KBM-7 (cell line): ENCODE measurements at places on chromosomes 11 and 22.

- DNase-seq: no peak
These were observed 104.1 kb upstream of the MTNR1B start for GRCh38 chr11:92865352-92865751.

DNA sequence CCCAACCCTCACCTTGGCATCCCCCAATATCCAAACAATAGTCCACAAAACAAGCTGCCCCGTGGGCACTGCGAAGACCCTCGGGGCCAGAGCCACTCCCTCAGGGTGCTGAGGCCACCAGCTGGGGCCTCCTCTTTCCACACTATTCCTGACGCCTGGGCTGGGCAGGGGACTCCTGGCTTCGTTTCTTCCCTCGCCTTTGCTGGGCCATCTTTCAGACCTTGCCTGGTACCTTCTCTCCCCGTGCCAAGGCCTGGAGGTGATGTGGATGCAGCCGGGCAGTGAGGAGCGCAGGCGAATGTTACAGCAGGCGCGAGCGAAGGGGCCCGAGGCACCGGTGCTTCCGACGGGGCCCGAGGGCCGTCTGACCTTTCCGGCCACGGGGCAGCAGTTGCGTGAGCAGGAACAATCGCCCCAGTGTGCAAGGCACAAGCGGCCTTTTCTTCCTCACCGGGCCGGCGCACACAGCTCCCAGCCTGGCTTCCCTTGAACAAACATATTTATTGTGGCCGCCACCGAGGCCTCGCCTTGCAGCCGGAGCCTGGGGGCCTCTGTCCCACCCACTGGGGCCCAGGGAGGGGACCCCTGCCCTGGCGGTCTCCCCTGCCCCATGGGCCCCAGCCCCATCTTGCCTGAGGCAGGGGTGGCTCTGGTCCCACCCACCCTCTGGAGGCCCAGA is 32.6 kb upstream of the KCNQ1OT1 start:
- no peak for DNase-seq

DNA sequence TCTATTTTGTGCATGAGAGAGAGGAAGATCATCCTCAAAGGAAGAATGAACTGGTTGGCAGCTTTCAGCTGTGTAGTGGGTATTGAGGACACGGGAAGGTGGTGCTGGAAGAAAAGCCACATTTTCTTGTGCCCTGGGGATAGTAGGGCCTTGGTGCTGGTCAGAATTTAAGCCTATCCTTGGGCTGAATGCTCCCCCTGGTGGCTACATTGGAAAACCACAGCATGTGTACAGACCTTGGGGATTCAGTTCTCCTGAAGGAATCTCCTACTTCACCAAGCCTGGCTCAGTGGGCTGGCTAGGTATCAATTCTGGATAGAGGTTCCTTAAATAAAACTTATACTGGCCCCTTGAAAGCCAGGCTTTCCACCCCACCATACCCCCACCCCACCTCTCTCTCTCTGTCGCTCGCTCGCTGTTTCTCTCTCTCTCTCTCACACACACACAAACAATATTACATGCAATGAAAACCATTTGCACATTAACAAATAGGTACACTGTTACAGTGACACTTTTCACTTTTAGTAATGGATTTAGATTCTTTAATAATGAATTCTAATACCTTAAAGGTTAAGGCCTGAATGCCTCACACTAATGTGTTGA is 2.8 kb upstream of the OR51M1 start:
- DNase-seq: peak; percentile 44

DNA sequence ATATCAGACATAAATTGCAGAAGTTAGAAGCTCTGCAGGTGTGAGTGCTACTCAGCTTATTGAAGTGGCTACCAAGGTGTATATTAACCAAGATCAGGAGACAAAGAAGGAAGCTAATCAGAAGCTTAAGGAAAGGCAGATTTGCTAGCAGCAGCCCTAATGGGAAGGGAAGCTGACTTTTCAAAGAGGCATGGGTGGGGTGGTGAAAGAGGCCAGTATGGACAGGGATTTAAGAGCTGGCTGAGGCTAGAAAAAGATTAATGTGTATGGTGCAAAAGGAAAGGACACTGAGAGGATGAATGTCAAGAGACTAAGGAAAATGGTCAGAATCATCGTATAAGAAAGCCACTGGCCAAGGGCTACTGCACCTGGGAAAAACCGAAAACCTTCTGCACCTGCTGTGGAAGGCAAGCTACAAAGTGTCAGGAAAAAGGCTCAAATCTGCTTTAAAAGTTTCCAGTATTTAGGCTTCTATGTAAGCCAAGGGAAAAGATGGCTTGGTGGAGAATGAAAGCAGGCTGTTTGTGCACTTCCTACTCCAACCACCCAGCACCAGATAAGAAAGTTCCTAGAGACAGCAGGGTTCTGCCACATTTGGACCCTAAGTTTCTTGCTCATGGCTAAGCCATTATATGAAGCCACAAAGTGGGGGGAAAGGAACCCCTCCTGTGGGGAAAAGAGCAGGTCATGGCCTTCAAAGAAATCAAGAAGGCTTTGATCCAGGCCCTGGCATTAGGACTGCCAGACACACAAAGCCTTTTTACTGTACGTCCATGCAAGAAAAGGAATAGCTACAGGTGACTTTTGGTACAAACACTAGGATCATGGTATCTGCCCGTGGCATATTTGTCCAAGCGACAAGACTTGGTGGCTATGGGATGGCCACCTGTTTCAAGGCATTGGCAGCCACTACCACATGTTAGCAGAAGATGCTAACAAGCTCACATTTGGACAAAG is 40.9 kb upstream of the GLYAT start:
- no peak for DNase-seq

DNA sequence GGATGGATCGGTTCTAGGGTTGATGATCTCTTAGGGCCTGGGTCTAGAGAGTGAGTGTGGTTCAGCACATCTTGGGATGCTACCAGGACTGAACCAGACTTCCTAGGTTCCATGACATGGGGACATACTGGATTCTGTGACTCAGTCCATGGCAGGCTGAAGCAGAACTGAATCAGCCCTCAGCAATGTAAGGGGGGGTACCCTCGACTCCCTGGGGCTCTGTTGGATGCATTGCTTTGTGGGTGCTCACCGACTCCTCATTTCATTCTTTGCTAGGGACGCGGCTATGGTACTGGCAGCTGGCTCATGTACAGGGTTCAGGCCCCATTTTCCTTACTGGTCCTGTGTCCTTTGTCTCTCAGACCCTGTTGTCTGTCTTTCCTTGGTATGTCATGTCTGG is 733 bp upstream of the GRAMD1B start:
- DNase-seq: no peak

- DNase-seq: no peak
These were observed 14.6 kb downstream of the C11orf21 start for GRCh38 chr11:2287091-2287490.

DNA sequence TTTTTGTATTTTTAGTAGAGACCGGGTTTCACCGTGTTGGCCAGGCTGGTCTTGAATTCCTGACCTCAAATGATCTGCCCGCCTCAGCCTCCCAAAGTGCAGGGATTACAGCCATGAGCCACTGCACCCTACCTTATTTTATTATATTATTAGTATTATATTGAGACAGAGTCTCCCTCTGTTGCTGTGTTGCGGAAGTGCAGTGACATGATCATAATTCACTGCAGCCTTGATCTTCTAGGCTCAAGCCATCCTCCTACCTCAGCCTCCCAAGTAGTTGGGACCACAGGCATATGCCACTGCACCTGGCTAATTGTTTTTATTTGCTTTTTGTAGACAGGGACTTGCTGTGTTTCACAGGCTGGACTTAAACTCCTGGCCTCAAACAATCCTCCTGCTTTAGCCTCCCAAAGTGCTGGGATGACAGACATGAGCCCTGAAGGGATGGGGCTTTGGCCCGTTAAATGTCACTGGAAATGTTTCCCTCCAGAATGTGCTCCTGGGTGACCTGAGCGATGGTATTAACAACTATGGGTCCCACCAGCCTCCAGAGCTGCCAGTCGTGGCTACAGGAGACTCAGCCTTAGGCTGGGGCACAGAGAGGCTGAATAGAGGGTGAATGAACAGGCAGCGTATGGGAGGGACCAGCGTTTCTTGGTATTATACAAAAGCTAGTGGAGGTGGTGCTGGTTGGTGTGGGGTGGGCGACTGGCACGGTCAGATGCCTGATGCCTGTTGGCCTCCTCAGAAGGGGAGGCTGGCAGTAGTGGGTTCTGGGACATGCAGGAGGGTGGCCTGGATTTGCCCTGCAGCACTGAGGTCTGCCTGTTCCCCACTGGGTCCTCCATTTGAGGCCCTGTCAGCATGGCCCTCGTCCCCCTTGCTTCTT is 7.3 kb downstream of the TANGO2 start:
- DNase-seq: no peak

GRCh38 chr11:124872280-124872679 is 7.0 kb downstream of the ROBO3 start:
- DNase-seq: no peak

GRCh38 chr22:38850941-38851849 is 7.4 kb upstream of the NPTXR start:
- no peak for DNase-seq

DNA sequence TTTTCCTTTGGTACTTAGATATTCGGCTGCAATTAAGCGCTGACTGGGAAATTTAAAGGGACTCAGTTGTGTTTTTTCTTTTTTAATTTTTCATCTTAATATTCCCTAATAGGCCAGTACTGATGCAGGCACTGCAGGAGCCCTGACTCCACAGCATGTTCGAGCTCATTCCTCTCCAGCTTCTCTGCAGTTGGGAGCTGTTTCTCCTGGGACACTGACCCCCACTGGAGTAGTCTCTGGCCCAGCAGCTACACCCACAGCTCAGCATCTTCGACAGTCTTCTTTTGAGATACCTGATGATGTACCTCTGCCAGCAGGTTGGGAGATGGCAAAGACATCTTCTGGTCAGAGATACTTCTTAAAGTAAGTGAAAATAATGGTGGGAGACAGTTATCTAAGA is 3.8 kb downstream of the YAP1 start:
- DNase-seq: no peak

DNA sequence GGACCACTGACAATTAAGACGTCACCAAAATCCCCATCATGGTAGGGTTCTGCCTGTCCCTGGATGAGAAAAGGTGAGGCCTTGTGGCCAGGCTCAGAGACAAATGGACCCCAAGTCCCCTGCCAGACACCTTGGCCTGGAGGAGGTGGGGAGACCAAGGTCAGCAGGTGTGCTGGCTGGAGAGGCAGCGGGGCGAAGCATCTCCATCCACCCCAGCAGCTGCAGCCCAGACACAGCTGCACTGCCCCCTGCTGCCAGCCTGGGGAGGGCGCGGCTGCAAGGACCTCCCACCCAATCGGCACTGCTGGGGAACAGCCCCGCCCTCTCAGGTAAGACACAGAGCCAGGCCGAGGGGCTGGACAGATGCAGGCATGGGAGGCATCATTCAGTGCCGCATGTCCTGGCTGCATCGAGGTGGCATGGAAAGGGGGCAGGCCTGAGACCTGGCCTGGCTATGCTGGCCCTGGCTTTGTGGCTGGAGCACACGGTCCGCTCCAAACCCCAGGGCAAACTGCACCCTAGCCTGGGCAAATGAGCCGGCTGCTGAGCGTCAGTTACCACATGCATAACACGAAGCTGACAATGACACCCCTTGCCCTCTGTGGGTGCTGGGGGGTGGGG is 12.2 kb upstream of the MFNG start:
- peak; percentile 78 for DNase-seq

GRCh38 chr22:27815826-27816530 is 14.4 kb upstream of the MN1 start:
- DNase-seq: no peak

GRCh38 chr11:119700536-119701346 is 28.3 kb downstream of the NECTIN1 start:
- DNase-seq: no peak

DNA sequence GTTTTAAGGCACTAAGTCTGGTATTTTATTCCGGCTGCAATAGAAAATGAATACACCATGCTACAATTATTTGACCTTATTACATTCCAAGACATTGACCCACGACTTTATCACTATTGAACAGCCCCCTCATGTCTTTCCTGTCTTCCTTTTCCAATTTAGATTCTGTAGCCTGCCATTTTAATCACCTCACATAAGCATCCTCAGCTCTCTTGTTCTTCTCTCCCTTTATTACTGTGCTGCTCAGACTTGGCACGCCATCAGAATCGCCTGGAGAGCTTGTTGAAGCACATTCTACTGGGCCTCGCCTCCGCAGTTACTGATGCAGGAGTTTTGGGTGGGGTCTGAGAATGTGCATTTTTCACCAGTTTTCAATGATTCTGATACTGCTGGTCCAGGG is 38.7 kb upstream of the SWAP70 start:
- no peak for DNase-seq

DNA sequence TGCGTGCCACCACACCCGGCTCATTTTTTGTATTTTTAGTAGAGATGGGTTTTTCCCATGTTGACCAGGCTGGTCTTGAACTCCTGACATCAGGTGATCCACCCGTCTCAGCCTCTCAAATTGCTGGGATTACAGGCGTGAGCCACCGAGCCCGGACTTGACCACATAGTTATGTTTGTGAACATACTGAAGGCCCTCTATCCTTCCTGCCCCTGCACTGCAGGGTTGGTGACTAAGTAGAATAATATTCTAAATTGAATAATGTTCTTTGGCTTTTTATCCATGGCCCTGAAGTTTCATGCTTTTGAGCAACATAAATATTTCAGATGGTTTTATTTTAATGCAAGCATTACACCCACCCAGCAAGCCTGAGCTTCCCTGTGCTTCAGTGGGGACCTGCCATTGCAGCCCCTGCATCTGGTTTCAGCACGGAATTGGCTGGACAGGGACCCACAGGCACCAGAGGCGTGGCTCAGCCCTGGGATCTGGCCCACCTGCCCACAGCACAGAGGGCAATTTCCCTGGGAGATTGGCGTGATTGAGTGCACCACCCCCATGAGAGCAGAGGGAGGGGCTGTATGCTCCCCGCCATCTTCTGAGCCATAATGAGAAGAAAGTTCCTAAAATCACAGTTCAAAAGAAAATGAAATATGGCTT is 460.5 kb downstream of the BRD1 start:
- no peak for DNase-seq

GRCh38 chr11:40168414-40168813 is 1291.0 kb downstream of the LRRC4C start:
- DNase-seq: no peak

DNA sequence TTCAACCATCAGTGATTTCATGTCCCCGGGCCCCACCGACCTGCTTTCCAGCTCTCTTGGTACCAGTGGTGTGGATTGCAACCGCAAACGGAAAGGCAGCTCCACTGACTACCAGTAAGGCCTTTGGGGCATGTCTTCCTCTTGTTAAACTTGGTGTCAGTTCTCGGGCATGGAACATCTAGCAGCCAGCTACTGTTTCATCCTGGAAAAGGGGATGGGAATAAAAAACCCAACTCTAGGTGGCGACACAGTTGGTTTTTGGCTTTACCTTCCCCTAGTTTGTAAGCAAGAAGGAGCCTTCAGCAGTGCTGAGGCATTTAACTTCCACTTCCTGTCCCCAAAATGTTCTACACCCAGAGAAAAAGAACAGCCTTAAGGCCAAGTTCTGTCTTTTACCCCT is 76.7 kb downstream of the BMAL1 start:
- DNase-seq: peak; percentile 54

GRCh38 chr11:22808571-22809197 is 20.9 kb downstream of the SVIP start:
- no peak for DNase-seq

DNA sequence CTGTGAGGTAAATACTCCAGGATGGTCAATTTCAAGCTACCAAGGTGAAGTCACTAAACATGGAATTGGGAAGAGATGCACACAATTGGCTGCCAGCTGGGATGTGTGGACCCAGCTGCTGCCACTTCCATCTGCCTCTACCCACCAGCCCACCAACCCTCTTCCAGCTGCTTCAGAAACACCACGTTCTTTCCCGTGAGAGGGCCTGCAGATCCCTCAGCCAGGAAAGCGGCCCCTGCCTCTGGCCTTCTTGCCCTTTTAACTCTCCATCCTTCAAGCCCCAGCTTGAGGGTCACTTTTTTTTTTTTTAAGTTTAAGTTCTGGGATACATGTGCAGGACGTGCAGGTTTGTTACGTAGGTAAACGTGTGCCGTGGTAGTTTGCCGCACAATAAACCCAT is 20.0 kb downstream of the PRG3 start:
- no peak for DNase-seq
